B cell (primary cell): ENCODE measurements at places on chromosomes 12 and 14.
A peak's percentile ranks its signal among the peaks of the same experiment; 100 is the strongest.

- no peak for DNase-seq
These were observed 1.6 kb downstream of the ATXN7L3B start for GRCh38 chr12:74539261-74539660.

DNA sequence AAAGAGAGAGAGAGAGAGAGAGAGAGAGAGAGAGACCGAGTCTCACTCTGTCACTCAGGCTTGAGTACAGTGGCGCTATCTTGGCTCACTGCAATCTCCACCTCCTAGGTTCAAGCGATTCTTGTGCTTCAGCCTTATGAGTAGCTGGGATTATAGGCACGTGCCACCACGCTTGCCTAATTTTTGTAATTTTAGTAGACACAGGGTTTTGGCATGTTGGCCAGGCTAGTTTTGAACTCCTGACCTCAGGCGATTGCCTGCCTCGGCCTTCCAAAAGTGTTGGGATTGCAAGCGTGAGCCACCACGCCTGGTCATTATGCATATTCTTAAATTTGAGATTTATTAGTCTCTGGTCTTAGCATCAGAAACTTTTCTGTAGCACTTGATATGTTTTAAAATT lies 317.9 kb upstream of the ATP2B1 start:
- no peak for DNase-seq

- DNase-seq: no peak
These were observed 719.2 kb downstream of the MED13L start for GRCh38 chr12:115558281-115558680.

- no peak for DNase-seq
These were observed 56.6 kb upstream of the CRACR2A start for GRCh38 chr12:3809357-3810015.

GRCh38 chr12:47616440-47616839 lies 89.4 kb downstream of the RPAP3 start:
- DNase-seq: no peak

DNA sequence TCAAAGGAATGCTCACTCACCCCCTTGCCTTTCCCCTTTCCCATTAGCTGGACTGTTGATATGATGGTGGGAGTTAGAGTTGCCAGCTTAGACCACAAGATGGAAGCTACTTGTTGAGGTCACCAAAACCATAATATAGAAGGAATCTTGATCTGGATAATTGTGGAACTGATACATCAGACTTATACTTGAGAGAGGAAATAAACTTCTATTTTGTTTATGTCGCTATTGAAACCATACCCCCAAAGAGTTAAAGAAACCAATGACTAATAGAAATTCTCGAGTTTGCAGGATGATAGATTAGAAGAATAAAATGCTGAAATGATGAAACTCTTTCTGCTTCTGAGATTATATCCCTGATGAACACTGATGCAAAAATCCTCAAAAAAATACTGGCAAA lies 37.9 kb downstream of the TDG start:
- DNase-seq: no peak

GRCh38 chr14:96267336-96267735 lies 11.3 kb downstream of the BDKRB1 start:
- no peak for DNase-seq

DNA sequence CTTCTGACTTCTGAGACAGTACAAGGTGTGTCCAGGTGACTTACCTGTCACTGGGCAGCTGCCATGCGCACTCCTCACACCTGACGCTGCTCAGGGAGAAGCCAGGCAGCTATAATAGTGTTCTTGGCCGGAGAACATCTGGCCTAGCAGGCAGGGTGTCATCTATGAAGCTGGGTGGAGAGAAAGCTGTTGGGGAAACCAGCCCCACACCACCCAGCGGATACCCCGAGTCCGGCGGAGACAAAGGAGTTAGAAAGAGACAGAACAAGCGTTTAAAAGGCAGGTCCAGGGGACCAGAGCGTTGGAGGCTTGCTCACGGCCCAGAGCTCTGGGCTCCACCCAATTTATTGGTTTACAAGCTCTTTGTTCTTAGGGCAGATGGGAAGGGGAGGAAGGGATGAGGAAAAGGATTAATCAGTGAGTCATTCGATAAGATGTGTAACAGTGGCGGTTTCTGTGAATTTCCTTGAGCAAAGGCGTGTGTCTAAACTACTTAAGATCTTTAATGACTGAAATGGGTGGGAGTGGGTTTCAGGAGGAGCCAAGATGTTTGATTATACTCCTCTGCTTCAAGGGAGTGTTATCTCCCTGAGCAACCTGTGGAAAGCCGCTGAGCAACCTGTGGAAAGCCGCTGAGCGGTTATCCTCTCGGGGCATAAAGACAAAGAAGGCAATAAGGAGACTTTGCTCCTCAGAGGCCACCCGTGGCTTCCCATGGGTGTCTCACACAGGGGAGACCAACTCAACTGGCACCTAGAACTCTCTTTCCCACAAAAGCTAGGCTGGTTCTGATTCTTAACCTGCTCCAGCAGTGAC lies at the start of gene GALNT8:
TSS of gene GALNT8 (plus strand) at position 580 of the 816 bp plus-strand sequence. CDS start 278 bp downstream, outside the sequence.
- DNase-seq: no peak

DNA sequence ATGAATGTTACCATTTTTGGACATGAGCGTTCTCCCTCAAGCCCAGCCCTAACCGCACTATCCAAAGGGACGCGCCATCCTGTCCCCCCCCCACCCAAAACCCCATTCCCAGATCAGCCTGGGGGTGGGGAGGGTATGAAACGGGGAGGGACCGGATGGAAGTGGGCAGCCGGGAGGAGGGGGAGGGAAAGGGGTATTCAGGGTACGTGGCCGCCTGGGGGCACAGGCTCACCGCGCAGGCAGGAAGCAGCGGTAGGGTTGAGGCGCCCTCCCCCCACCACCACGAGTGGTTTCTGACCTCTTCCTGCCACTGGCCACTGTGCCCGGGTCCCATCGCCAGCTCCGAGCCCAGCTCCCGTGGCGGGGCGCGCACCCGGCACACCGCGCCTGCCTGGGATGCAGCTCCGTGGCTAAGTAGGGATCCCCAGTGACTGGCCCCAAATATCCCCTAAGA lies 1.4 kb downstream of the ACTN1 start:
- DNase-seq: no peak

GRCh38 chr12:132182711-132183365 lies 38.6 kb downstream of the NOC4L start:
- no peak for DNase-seq

DNA sequence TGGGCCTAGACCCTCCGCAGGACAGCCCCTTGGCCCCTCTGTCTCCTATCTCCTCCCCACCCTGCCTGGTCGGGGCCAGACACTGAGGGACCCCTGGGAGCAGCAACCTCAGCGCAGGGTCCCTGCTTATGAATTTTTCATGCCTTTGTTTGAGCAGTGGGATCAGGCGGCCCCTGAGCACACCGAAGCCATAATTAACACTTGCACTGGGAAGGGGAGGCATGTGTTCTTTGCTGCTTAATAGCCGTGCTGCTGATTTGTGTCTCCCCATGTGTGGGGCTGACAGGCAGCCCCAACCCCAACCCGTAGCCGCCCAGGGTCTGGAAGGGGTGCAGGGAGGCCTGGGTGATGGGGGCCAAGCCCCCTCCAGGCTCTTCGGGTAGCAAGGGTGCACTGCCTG lies 52.7 kb downstream of the FBRSL1 start:
- DNase-seq: no peak

GRCh38 chr12:100974341-100974740 lies 179.8 kb downstream of the ANO4 start:
- no peak for DNase-seq

DNA sequence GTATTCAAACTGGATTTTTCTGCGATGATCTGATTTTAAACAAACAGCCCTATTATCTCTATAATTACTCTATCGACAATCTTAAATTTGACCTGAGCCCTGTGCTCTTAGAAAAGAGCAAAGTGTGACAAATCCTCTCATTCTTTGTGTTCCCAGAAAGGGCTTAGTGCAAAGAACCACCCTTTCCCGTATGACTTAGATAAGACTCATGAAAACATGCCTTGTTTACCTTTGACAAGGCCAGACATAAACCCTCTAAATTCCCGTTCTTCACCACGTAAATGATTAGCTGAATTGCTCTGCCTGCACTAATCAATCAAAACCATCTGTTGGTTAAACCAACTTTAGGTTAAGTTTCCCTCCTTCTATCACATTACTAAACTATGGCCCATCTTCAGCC lies 285.7 kb upstream of the SEL1L start:
- no peak for DNase-seq

- no peak for DNase-seq
These were observed 46.3 kb upstream of the BCL11B start for GRCh38 chr14:99318091-99318958.

GRCh38 chr12:40137252-40137651 lies 31.4 kb upstream of the SLC2A13 start:
- DNase-seq: peak; percentile 62

DNA sequence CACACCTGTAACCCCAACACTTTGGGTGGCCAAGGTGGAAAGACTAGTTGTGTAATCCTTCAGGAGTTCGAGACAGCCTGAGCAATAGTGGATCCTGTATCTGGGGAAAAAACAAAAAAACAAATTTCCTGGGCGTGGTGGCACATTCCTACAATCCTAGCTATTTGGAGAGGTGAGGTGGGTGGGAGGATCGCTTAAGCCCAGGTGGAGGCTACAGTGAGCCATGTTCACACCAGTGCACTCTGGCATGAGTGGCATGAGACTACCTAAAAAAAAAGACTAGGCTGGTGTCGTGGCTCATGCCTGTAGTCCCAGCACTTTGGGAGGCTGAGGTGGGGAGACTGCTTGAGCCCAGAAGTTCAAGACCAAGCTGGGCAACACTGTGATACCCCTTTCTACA lies 17.2 kb downstream of the PTGES3 start:
- no peak for DNase-seq

DNA sequence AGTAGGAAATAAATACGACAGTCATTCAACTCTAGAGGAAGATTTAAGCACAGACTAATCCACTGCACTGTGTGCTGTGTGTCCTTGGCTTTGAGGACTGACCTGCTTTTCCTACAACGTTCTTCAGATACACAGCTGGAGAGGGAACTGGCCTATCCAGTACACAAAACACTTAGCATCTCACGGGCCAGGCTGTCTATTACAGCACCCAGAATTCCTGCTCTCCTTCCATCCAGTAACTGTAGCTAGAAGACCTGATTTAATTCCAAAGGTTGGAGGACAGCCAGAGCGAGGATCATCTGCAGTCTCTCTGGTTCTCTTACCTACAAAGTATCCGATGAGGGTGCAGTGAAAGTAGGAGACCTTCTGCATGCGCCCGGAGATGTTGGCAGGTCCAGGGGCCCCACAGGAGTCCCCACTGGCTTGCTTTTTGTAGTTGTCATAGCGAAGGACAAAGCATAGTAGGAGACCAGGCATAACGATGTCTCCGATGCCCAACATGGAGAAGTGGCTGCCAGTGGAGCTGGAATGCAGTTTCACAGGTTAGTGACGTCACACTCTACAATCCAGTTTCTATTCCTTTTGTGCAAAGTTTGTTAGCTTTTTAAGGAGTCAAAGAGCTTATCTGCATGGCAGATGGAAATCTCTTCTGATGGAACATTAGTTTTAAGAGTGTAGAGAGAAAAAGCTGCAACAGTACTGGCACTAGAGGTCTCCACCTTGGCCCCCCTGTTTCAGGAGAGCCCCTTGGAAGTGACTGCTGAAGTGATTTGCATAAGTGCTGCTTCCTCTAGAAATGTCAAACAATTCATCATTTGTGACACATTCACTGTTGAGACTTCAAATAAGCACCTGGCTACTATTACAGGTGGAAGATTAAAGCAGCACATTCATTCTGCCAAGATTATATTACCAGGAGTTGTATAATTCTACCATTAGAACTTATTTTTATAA lies 41.7 kb downstream of the ACADS start:
- no peak for DNase-seq

GRCh38 chr12:123363740-123364531 lies 711 bp downstream of the SBNO1 start:
- DNase-seq: no peak

GRCh38 chr14:95236221-95236620 lies 78.9 kb upstream of the DICER1 start:
- DNase-seq: no peak

- no peak for DNase-seq
These were observed 8.2 kb upstream of the MAX start for GRCh38 chr14:65110525-65110924.

GRCh38 chr12:76666290-76666835 lies 97.6 kb upstream of the ZDHHC17 start:
- DNase-seq: no peak

GRCh38 chr12:116476227-116476822 lies 82.9 kb upstream of the MAP1LC3B2 start:
- no peak for DNase-seq

GRCh38 chr14:61589691-61590581 lies 105.4 kb upstream of the HIF1A start:
- no peak for DNase-seq

DNA sequence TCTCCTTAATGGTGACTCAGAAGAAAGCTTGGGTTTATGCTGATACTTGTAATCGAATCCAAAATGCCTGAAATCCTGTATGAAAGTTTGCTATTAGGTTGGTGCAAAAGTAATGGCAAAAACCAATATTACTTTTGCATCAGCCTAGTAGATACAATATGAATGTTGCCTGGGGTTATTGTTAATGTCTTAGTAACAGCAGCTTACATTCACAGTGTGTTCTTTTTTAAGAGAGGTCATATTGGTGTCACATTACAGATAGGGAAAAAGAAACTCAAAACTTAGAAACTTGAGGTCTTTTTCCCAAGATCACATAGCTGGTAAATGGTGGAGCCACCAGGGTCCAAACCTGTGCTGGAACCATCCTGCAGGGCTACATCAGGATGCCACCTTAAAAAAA lies 25.2 kb downstream of the SRGAP1 start:
- DNase-seq: no peak

DNA sequence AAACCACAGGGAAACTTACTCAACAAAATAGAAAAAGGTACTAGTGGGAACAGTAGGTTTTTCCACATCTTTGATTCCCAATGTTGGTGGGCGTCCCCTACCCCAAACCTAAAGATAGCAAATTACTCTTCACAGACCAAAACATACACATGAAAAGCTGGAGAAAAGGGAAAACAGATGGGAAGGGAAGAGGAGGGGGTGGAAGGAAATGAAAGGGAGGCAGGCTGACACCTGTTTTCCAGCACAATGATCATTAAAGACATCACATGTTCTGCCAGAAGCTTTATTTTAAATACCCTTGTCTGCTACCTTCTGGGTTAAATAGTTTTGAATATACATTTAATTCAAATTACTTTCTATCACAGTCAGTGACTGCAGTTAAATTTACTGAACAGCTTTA lies 1617.9 kb upstream of the SEL1L start:
- DNase-seq: no peak
